ENCODE measurements at places on chromosomes 2 and 18.

DNA sequence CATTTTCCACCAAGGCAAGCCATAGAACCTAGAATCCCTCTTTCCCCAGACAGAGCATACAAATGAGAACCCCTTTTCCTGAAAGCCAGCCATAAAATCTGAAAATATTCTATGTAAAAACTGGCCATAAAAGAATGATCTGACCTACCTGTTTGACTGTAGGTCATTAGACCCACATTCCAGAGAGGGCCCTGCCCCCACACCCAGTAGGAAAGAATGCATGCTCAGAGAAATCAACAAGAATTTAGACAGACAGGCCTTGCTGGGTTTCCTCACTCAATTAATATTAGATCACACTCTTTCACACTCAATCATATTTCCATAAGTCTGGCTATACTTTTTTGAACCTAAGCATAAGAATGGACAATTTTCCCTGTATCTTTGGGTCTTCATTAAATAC, 929.5 kb downstream of the ERBB4 start:
- no peak for DNase-seq

DNA sequence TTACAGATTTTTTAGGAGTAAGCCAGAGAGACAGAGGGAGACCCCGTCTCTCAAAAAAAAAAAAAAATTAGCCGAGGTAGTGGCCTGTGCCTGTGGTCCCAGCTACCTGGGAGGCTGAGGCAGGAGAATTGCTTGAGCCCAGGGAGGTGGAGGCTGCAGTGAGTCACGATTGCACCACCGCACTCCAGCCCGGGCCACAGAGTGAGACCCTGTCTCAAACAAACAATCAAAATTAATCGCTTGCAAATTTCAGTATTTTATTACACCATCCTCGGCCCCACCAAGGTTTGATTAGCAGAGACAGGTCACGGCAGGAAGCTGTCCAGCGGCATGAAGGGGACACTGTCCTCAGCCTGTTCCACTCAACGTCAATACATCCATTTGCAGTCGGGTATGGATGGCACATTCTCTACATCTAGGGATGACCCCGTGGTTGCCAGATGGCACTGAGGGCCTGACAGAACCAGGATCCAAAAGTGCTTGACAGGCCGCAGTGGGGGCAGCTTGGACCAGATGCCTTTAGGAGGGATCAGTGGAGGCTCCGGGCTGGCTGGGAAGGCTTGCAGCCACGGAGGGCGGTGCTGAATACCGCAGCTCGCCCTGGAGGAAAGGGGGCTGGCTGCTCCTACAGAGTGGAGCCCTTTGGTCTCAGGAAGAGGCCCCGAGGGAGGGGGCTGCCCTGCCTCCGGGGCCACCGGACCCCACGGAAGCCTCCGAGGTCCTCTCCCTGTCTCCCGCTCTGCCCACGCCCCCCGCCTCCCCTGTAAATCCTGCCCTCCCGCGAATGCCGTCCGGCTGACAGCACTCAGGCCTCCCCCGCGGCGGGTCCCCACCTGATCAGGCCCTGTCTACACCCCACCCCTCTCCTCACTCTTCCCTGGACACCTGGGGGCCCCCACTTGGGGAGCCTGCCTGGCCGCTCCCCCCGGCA, 13.1 kb downstream of the ASPRV1 start:
- DNase-seq: no peak

DNA sequence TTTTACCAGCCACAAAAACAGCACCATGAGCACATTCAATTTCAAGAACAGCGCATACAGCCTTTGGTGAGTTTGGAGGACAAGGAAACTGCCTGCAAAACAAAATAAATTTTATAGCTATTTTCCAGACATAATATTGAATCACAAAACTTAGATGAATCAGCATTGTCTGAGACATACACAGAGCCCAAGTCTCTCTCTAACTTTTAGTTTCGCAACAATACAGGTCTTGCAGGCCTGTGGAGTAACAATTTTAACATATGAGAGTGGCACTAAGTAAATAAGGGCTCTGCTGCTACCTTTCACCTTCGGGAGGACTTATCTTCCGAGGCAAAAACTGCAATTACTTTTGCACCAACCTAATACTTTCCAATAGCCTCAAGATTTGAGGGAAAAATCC, 56.1 kb upstream of the PEX13 start:
- DNase-seq: no peak

- no peak for DNase-seq
These were observed 46.4 kb downstream of the ADI1 start for GRCh38 chr2:3472966-3473365.

GRCh38 chr2:56444339-56444738, 260.5 kb downstream of the CCDC85A start:
- DNase-seq: peak; percentile 50

GRCh38 chr2:221614274-221614673, 42.2 kb upstream of the EPHA4 start:
- no peak for DNase-seq

GRCh38 chr2:56184500-56185011, 766 bp downstream of the CCDC85A start:
- DNase-seq: peak; percentile 40

GRCh38 chr18:36335476-36336279, 38.2 kb downstream of the FHOD3 start:
- no peak for DNase-seq

- no peak for DNase-seq
These were observed 126.7 kb downstream of the STK39 start for GRCh38 chr2:168120730-168121129.

DNA sequence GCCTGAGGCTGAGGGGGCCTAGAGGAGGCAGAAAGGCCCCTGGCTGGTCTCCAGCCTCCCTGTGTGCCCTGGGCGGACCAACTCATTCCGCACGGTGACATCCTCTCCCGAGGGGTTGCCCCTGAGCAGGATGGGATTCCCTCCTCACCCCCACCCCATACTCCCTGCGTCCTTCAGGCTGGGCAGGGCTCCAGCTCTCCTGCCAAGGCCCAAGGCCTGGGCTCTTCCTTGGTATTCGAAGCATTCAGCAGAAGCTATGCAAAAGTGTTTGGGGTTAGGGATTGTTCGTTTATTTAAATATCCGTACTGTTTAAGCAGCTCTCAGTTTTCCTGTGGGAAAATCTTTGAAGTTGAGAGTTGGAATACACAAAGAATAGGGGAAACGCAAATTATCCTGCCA, 113.1 kb upstream of the RAB12 start:
- DNase-seq: no peak

DNA sequence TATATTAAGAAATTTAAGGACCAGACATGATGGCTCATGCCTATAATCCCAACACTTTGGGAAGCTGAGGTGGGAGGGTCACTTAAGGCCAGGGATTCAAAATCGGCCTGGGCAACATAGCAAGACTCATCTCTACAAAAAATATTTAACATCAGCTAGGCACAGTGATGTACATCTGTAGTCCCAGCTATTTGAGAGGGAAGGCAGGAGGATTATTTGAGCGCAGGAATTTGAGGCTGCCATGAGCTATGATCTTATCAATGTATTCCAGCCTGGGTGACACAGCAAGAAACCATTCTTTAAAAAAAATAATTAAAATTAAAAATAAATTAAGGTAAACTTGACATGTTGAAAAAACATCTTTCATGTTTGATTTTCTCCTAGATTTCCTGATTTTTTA, 564.2 kb downstream of the MBD2 start:
- DNase-seq: no peak

DNA sequence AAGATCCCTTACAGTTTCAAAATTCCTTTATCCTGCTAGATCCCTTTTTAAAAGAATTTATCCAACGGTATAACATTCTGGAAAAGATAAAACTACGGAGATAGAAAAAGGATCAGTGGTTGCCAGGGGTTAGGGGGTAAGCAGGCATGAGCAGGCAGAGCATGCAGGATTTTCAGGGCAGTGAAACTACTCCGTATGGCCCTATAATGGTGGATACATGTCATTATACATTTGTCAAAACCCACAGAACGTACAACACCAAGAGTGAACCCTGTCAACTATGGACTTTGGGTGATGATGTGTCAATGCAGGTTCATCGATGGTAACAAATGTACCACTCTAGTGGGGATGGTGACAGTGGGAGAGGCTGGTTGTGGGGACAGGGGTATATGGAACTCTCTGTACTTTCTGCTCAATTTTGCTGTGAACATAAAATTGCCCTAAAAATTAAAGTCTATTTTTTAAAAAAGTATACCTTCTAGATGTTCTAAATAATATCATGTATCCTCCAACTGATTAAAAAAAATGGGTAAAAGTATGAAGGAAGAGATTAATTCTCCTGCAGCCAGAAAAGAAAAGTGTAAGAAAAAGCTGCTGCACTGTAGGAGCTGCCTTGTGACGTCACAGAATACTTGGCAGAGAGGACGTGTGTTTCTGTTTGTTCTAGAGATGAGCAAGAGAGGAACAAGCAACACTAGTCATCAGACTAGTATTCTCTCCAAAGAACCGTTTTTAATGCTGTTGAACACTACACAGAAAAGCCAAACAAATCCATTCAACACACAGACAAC, 23.6 kb downstream of the ANKRD44 start:
- peak; percentile 47 for DNase-seq

GRCh38 chr2:240926516-240927389, 20.6 kb downstream of the CROCC2 start:
- DNase-seq: peak; percentile 15

DNA sequence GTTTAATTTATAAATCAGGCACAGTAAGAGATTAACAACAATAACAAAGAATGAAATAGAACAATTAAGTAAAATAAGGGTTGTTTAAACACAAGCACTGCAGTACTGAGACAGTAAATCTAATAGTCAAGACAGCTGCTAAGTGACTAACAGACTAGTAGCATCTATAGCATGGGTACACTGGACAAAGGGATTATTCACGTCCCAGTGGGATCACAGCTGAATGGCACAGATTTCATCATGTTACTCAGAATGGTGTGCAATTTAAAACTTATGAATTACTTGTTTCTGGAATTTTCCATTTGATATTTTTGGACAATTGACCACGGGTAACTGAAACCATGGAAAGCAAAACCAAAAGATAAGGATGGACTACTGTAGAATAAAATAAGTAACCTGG, 161.9 kb upstream of the DAPL1 start:
- DNase-seq: no peak

DNA sequence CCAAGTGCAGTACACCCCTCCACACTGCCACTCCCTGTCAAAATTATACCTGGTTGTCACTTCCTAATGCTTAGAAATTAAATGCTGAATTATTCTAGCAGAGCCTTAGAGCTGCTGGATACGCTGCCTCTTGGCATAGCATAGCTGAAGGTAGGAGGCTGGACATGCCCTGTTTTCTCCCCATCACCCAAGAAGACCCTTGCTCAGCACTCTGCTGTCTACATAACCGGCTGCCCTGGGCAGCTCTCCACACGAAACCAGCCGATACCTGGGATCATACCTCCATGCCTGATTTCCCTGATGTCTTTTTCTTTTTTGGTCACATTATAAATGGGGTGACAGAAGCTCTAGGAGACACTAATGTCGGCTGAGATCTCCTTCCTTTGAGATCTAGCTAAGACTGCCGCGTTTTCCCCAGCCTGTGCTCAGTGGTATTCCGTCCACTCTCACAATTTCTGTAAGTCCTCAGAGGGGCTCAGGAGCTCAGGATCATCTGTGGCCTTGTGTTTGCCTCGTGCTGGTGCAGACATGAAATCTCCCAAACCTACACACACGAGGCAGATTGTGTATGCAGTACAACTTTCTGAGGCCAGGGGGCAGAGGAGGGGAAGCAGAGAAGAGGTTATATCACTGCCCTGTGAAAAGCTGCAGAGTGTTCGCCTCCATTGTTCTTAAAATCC, 13.5 kb upstream of the ZAP70 start:
- DNase-seq: peak; percentile 64

DNA sequence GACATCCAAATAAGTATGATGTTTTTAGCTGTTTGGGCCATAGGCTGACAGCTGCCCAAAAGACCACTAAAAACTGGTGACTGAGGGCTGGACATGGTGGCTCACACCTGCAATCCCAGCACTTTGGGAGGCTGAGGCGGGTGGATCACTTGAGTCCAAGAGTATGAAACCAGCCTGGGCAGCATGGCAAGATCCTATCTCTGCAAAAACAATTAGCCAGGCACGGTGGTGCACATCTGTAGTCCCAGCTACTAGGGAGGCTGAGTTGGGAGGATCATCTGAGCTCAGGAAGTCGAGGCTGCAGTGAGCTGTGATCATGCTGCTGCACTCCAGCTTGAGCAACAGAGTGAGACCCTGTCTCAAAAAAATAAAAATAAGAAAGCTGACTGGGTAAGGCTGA, 511.5 kb upstream of the RAB6C start:
- DNase-seq: no peak

DNA sequence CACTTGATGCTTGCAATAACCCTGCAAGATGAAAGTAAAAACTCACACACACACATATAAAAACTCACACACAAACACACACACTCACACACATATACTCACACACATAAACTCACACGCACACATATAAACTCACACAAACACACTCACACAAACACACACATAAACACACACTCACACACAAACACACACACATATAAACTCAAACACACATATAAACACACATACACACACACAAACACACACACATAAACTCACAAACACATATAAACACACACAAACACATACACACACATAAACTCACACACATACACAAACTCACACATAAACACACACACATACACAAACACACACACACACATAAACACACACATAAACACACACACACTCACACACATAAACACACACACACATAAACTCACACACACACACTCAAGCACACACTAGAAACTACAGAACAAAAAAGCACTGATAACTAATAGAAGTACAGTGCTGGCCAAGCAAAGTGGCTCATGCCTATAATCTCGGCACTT, 117.7 kb upstream of the TEKT4 start:
- DNase-seq: no peak

All from femur (tissue), 1 donor.